ENCODE measurements at places on chromosomes 7 and 10.

- no peak for DNase-seq
Measured at GRCh38 chr7:142859829-142860228, 5.0 kb downstream of the EPHB6 start.

DNA sequence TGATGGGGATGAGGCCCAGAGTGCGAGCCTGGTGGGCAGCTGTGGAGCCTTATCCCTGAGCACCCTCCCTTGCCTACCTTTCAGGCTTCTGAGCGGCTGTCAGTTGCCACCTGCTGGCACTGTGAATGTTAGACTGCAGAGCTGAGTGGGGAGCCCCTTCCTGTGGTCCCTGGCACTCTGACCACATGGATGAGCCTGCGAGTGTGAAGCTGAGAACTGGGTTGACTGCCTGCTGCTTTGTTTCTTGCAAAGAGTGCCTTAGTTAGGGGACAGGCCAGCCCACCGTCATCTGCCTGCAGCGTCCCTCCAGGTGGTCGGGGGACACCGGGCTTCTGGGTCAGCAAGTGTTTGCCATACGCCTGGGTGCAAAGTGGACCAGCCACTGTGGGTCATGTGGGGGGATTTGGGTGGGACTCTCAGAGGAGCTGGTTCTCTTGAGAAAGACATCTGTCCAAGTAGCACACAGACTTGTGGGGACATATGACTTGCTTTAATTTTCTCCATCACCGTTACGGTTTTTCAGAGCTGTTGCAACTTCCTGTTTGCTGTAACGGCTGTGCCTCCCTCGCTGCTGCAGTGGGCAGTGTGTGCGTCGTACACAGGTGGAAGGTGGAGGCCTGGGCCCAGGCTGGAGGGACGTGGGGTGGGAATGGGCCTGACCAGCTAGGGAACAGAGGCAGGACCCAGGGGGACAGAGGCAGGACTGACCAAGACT, 13.7 kb downstream of the INPP5A start:
- DNase-seq = no peak

GRCh38 chr10:124005091-124005490, 88.3 kb downstream of the CHST15 start:
- DNase-seq = no peak

DNA sequence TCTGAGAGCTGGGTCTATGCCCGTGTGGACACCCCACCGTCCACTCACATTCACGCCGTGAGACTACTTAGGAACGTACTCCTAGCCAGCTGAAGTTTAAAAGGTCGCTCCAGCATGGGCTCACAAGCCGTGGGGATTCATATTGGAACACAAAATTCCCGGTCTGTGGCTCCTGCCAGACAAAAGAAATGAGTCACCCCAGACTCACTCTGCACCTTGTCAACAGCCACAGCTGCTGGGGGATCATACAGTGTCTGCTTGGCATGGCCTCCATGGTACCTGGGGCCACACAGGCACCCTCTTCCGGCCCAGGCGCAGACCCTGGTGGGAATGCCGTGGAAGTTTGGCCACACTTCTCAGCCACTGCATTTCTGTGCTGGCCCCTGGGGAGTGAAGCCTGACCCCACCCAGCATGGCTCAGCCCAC, 228.4 kb downstream of the DNAJB6 start:
- DNase-seq = no peak

GRCh38 chr7:100486753-100487446, 3.2 kb downstream of the NYAP1 start:
- no peak for DNase-seq

DNA sequence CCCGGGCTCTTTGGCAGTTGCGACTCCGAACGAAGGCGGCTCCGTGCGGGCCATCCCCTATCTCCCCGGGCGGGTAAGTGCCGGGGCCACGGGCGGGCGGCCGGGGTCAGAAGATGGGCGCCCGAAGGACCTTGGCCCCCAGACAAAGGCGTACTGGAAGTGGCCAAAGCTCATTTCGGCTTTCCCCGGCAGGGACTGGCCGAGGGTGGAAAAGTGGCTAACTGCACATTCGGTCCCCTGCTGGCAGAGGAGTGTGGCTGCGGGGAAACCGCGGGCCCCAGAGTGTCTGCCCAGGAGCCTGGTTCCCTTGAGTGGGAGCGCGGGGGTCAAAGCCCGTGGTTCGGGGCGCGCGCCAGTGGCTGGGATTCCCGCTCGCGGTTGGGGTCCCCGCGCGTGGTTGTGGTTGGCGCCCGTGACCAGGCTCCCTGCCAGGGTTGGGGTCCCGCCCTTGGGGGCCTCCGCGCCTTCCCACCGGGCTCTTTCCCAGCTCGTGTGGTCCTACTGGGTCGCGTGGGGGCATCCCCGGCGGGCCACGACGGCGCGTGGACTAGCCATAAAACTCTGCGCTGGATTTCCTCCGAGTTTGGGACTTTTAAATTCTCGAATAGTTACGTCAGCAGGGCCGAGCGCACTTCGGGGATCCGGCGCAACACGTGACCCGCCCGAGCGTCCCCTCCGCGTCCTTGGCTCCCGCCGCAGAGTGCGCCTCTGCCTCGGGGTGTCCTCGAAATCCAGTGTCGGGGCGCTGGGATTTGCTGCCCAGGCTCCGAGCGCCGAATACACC, 124.4 kb downstream of the TACC2 start:
- peak; percentile 72 for DNase-seq
